Kasumi-1 (cell line): ENCODE measurements at places on chromosomes 7 and 10.

DNA sequence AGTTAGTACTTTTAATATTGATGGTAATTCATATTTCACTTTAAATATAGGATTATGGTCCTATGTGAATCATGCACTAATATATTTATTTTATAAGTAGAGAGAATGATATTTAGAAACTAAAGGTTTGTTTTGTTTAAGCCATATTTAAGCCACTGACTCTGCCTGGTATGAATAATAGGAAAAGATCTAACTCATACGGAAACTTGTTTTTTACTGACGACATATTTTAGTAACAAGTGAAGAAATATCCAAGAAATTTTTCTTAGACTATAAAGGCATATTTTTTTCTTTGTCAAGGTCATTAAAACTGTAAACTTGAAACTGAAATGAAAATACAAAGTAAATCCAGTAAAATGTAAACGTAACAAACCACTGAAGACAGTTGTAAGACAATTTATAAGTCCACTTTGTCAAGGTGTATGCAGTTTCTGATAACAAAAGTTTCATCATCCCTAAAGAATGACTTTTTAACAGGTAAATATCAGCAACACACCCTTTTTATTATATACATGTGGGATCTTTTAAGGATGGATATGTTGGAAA lies 147.1 kb downstream of the PHF14 start:
- DNase-seq: no peak

- DNase-seq: no peak
These were observed 81.6 kb upstream of the INSYN2A start for GRCh38 chr10:127278001-127278400.

- no peak for DNase-seq
These were observed 113.4 kb downstream of the GPR158 start for GRCh38 chr10:25288181-25288580.

DNA sequence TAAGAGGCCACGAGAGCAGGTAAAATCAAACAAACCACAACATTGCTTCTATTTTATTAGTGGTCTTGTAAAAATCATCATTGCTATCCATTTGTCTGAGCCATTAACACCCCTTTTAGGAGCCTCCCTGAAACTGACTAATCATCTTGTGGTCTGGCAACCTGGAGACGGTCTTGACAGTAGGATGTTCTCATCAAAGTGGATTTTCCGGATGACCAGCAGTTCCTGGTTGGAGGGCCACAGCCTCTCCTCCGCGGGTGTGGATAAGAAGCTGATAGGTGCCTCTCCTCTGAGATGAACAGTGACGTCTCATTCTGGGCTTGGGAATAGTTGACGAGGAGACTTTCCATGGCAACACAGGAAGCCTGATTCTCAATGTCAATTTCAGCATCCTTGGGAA lies 490.7 kb downstream of the TYW1 start:
- DNase-seq: no peak

DNA sequence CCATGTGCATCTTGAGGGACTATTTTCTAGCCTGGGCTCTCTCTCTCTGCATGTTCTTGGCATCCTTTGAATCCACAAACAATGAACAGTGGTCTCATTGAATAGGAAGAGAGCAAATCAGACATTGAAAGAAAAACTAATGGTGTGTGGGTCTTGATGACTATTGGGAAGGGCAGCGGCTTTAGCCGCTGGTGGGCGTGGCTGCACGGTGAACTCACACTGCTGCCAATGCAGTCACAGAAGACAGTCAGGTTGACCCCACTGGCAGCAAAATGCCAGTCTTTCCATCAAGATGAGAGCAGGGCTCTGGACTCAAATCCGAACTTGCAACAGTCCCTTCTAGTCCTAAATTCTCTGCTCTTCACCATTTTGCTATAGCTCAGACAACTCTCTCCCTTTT lies 91.0 kb downstream of the ADARB2 start:
- DNase-seq: no peak

- DNase-seq: peak; percentile 21
These were observed 77.7 kb downstream of the RBM33 start for GRCh38 chr7:155722118-155722517.

DNA sequence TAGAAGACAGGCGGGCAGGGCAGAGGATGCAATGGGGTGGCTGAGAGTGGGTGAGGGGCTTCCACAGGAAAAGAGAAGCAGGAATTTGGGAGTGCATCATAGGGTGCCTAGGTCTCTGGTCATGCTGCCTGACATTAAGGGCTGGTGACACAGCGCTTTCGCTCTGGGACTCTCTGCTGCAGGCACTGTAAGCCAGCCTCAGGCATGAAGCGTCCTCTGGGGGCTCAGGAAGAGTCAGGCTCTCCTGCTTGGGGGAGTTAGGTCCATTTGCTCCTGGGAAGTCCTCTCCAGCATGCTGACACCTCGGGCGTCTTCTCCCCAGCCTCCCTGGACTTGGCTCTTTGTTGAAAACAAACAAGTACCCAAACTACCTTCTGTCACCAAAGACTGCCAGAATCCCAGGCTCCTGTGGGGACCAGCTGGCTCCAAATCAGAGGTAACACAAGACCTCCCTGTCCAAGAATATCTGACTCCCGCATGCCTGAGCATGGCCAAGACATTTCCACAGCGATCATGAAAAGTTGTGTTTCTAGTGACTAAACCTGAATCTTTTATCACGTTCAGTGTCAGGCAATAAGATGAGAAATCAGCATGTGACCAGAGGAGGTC lies 55.4 kb downstream of the GPR26 start:
- DNase-seq: no peak

DNA sequence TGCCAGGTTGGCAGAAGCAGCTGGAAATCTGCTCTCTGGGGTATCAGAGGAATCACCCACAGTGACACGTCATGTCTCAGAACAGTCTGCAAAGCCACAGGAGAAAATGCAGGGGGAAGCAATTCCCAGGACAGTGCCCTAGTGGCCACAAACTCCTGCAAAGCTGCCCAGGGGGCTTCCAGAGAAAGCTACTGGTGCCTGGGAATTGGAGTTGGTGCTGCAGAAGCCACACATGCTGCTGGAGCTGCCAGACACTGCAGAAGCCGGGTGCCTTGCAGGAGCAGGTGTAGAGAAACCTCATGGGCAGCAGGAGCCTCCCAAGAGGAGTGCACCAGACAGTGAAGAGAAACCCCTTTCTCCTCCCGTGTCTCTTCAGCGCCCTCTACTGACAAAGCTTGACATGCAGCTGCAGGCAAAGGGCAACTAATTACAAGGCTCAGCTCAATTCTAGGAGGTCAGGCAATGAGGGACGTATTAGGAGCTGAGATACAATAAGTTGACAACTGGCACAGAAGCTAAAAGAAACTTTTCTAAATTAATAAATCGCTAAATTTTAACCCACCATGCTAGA lies 30.2 kb upstream of the NUB1 start:
- peak; percentile 63 for DNase-seq

- DNase-seq: no peak
These were observed 143.2 kb downstream of the JAZF1 start for GRCh38 chr7:28037220-28038010.

GRCh38 chr7:17646253-17646956 lies 293.9 kb downstream of the SNX13 start:
- DNase-seq: peak; percentile 0

- DNase-seq: no peak
These were observed 39.3 kb downstream of the TRIM24 start for GRCh38 chr7:138499340-138499739.

DNA sequence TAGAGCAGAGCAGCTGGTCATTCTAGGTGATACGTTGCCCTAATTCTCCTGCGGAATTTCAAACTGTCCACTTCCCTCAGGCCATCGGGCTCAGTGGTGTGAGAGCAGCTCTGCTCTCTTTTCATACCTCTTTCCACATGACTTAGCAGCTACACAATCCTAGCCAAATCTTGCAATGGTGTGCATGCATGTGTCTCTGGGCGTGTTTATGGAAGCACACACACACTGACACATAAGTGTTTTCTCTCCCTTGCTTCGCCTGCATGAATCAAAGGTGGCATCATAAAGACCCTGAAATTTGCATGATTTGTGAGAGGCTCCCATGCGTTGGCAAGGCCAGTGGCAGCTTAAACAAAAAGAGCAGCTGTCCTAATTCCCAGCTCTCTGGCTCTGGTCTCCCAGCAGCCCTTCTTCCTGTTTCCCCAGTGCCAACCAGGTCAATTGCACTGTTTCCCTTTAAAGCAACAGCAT lies 1189.5 kb downstream of the GATA3 start:
- no peak for DNase-seq

- no peak for DNase-seq
These were observed at the start of gene ZNF804B for GRCh38 chr7:88759230-88760135. TSS of gene ZNF804B (plus strand) at chr7:88759700. CDS start at chr7:88759977, 277 bp downstream.

GRCh38 chr7:29806995-29807841 lies 910 bp downstream of the WIPF3 start:
- peak; percentile 76 for DNase-seq

DNA sequence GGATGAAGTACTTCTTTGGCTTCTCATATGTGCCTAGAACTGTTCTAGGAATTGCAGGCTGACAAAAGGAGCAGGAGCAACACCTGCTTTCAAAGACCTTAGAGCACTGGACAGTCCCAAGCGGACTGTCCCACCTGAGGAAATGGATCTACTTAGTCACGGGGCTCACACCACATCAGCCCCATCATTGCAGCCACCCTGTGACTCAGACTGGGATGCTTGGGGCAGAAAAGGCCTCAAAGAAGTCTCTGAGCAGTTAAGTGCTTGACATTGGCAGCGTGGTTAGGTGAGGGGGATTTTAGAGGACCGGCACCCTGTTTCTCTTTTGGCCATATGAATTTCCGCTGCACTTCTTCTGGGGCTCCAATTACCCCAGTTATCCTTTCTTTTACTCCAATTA lies 256.6 kb downstream of the USP6NL start:
- no peak for DNase-seq

DNA sequence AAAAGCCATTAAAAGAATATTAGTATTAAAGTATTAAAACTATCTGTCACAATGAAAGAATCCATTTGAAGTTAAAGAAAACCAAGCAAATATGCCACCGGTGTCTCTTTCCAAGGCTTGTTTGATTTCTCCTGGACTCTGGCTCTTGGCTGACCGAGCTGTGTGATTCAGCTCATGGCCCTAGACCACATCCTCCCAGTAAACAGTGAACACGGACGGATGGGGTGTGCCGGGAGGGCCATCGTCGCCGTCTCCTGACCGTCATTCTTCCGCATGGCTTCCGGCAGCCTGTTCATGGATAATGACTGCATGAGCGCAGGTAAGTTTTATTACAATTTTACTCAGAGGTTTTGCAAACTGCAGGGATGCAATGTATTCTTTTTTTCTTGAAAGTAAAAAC lies 218.5 kb downstream of the DNAJB6 start:
- no peak for DNase-seq

GRCh38 chr7:10956528-10956927 lies 17.1 kb upstream of the PHF14 start:
- no peak for DNase-seq

GRCh38 chr7:117445206-117445605 lies 17.9 kb upstream of the ASZ1 start:
- DNase-seq: no peak

DNA sequence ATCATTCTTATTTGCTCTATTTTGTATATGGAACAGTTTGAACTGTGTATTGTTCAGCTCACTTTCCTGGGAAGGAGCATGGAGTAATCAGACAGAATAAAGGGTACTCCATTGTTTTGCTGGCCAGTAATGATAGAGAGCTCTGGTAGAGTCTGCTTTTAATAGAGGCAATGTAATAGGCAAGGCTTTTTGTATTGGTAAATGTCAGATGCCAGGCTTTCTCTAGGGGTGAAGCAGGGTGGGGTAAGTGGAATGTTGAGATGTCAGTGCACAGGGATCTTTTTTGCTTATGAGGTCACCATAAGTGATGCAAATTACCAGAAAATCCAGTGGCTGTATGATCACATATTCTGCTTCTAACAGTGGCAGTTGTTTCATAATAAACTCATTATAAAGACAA lies 1088.3 kb upstream of the SORCS1 start:
- DNase-seq: no peak

- peak; percentile 8 for DNase-seq
These were observed 102.4 kb upstream of the SVIL start for GRCh38 chr10:29737074-29737593.

DNA sequence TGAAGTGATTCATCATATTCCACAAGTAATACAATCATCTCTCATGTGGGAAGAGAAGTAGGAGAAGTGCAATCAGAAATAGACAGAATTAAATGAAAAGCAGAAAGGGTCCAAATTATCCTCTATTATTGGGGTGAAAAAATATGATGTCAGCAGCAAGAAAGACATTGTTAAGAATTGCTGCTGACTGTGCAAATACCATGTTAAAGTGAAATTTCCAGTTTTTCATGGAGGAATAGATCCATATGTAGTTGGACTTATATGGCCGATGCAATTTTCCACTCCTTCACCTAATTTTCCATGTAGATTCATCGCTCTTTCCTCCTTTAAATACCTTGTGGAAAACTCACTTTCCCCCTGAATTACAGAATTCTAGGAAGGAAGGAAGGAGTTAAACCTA lies 819.8 kb downstream of the GATA3 start:
- no peak for DNase-seq

DNA sequence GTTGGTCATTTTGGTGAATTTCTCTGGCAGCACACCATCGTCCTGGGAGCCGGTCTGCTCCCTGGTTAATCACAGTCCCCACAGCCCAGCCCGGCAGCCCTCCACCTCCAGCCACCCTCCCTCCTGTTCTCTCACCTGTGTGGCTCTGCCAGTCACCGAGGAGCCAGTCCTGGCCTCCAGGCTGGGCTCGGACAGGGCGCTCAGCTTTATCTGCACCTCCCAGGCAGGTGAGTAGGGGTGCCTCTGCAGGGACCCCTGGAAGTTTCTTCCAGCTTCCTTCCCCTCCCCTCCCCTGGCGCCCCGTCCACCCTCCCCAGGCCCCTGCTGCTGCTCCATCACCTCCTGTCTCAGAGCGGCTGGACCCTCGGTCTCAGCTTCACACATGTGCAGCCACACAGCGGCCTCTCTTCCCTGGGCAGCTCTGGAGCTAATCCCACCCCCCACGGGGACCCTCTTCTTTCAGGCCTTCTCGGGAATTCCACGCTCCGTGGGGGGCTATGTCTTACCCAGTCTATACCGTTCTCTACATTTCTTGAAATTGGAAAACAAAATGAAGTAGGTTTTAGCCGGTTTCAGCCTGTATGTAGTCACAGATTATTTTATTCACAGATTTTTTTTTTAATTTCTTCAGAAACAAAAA lies 213.9 kb upstream of the PPP2R2D start:
- no peak for DNase-seq

DNA sequence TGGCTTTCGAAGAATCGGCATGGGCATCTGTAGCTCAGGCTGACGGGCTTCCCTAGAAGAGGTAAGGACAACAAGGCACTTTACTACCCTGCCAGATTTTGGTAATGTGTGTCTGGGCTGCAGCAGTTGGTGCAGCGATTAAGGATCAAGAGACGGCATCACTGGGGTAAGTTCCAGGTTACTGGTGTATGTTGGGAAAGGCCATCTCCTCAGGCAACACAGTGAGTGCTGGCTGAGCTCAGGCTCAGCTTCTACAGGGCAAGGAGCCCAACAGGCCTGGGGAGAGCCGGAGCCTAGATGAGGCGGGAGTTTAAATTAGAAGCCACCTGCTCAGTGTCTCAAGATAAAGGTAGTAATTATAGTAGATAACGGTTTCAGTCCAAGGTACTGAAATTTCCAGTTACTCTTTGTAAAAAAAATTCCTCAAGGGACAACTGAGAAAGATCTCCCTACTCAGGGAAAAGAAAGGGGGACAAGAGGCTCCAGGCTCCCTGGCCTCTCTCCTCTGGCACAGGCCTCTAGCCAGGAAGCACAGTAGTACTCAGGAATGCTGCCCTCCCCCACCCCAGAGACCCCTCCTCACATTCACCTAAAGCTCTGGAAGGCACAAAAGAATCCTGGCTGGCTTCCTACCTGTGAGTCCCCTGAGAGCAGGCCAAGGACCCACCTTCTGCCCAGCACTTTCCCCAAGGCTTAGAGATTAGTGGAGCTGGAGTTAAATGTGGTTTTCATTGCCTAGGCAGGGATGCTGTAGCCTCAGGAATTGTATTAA lies 3.9 kb downstream of the CXCL12 start:
- no peak for DNase-seq
